ENCODE measurements at places on chromosomes 1 and 21.
A peak's percentile ranks its signal among the peaks of the same experiment; 100 is the strongest.

GRCh38 chr1:111961773-111962565 is 27.5 kb downstream of the KCND3 start:
- no peak for DNase-seq

DNA sequence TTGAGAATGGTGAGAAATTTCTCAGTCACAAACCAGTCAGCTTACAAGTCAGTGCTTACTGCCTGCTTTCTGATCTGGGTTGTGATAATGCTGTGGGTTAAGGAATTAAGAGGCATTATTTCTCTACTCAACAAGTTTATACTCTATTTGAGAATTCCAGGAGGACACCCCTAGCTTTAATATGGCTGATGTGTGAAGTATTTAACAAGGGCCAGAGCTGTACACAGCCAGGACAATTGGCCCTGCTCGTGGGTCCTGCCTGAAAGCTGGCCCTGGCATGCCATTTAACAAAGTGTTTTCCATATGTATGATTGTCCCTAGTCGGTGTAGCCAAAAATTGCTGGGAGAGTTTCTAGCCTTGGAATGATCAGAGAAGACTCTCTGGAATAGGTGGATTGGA is 43.2 kb downstream of the HHAT start:
- DNase-seq = no peak

DNA sequence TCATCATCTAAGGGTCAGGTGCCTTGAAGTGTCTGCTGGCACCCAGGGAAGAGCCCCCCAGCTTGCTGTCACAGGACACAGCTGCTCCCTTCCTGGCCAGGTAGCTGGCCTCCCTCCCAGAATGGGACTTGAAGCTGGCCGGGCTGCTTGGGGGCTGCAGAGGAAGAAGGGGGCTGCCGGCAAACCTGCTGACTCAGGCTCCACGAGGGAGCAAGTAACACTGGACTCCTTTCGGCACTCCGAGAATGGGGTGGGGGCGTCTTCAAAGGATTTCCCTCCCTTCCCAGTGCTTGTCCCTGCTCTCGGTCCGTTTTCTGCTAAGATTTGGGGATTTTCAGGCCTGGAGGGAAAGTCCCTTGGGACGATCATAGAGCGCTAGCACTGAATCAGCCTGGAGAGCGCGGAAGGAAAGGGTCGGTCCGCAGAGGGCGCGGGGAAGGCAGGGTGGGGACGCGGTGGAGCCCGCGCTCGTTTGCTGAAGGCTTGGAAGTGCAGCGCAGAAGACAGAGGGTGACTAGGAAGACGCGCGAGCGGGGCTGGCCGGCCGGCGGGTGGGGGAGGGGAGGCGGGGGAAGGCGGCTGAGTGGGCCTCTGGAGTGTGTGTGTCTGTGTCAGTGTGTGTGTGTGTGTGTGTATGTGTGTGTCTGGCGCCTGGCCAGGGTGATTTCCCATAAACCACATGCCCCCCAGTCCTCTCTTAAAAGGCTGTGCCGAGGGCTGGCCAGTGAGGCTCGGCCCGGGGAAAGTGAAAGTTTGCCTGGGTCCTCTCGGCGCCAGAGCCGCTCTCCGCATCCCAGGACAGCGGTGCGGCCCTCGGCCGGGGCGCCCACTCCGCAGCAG is at the start of gene CSF1:
CSF1 (plus strand) TSS at position 727 of the 840 bp plus-strand sequence. CDS start 175 bp downstream, outside the sequence.
- peak; percentile 62 for DNase-seq

DNA sequence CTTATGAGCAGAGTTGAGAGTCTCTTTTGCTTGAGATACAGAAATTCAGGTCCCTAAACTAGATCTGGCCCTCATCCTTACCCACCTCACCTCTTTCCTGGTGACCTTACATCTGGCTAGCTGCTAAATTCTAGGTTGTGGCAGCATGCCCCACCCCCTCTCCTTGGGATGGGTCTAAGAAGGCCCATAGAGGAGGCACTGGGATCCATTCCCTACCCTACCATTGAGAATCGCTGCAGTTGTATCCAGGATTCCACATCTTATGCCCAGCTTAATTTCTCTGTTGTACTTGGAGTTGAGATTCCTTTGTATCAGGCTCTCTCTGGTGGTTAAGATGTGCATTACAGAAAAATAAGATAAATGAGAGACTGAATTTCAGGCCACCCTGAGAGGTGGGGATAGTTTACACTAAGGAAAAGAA is 9.5 kb upstream of the TMEM39B start:
- DNase-seq = no peak

- DNase-seq = no peak
Observed at GRCh38 chr1:179493323-179493722, 82.4 kb downstream of the NPHS2 start.

- no peak for DNase-seq
Observed at GRCh38 chr1:213435715-213436114, 384.7 kb downstream of the RPS6KC1 start.

- DNase-seq = no peak
Observed at GRCh38 chr1:205269711-205270110, 42.0 kb downstream of the TMCC2 start.

- no peak for DNase-seq
Observed at GRCh38 chr1:19067182-19067911, 110.9 kb upstream of the IFFO2 start.

DNA sequence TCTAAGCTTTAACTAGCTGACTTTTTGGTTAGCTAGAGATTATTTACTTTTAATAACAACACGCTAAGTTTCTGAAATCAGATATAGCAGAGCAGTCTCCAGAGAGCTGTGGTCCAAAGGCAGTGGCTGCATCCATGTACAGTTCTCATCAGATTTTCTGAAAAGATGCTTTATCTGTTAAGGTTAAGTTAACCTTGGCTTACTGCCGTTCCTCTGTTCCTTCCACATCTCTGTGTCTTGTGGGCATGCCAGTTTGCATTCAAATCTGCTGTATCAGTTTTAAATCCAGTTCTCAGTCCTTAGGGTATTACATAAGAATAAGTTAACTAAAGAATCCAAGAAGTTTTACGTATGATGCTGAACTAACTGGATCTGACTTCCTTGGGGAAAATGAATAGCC is 46.8 kb downstream of the SPATA46 start:
- no peak for DNase-seq

DNA sequence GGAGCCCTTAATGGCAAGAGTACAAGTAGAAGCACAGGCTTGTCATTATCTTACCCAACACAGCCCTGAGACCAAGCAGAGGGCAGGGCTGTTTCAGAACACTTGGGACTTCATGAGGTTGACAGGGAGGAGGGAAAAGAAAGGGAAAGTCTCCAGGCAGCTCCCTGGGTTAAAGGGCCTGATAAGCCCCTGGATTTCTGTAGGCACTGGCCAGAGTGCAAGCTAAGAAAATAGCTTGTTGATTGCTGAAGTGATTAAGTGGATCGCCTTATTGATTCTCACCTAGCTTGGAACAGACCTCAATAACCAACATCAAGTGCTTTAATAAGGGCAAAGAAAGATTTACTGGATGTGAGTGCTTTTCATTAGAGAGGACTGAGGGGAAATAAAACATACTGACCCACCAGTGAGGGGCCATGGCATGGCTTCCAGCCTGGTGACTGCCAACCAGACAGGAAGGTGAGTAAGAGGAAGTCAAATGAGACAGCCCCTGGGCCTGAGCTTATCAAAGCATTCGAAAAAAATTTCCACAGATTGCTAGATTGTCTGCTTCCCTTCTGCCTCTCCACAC is 121.4 kb upstream of the NFIA start:
- DNase-seq = no peak

- no peak for DNase-seq
Observed at GRCh38 chr21:42423685-42424084, 20.0 kb downstream of the UBASH3A start.

DNA sequence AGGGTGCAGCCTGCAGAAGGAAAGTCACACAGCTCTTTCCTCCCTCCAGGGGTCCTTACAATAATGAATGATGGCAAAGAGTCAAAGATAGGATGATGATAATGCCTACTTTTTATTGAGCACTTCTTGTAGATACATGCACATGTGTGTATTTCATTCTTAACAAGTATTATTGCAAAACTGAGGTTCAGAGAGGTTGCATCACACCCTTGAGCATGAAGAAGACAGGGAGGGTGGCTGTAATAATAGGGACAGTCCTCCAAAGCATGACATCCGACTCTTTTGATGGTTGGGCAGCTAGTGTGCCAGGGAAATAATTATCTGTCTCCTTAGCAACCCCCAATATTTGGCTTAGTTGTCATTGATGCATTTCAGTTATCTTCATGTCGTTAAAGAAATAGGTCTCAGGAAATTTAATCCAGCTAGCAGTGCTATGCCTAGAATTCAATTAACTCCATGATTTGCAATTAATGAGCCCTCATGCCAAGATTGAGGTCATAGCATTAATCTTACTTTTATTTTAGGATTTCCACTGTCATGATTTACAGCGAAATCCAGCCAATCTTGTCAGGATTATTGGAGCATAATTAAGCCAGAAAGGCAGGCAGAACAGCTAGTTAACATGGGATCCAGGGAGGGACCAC is 35.0 kb downstream of the DNAJC6 start:
- no peak for DNase-seq

DNA sequence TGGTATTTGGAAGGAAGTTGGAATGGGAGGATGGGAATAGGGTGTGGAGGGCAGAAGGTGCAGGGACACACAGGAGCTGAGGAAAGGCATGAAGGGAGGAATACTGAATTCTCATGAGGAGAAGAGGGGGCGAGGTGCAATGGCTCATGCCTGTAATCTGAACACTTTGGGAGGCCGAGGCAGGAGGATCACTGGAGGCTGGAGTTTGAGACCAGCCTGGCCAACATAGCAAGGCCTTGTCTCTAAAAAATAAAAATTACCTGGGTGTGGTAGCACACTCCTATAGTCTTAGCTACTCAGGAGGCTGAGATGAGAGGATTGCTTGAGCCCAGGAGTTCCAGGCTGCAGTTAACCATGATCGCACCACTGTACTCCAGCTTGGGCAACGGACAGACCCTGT is 117.3 kb downstream of the DTL start:
- no peak for DNase-seq

DNA sequence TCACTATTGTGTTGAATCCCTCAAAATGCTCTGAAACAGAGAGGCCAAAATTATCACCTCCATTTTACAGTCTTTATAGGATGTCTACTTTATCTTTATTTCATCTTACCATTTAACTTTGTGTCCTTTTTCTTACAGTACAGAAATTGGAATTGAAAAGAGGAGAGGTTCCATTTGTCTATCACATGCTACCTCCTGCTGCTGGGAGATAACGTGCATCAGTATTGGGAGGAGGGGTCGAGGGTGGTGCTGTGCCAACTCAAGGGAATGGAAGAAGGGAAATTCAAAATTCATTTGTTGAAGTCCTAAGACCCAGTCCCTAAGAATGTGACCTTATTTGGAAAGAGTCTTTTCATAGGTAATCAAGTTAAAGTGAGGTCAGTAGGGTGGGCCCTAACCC is 85.3 kb downstream of the HHIPL2 start:
- DNase-seq = no peak

GRCh38 chr1:182166750-182167149 is 105.2 kb upstream of the ZNF648 start:
- DNase-seq = no peak

- no peak for DNase-seq
Observed at GRCh38 chr21:34199121-34199910, 125.9 kb downstream of the MRPS6 start.

DNA sequence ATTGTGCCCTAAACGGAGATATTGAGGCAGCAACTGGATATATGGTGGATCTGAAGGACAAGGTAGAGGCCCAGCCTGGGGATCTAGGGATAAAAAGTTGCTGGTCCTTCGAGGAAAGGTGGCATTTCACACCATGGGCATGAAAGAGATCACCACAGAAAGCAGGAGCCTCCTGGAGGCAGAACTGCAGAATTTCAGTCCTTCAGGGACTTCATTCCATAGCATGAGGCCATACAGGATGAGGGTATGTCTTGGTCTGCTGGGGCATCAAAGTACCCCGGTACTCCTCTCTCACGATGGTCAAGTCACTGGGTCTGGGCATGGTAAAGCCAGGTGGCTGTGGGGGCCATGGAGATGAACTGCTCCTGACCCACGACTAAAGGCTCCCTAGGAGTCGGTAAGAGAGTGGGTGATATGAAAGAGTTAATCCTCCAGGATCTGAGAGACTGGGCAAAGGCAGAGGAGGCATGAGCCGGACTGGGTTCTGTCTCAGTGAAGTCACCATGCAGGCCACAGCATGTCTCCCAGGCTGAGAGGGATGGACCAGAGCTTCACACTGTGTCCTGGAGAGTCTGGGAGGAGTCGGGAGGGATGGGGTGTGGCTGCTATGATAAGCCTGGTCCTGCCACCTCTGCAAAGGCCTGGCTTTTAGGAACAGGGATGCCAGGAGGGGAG is 5.8 kb upstream of the SPRR5 start:
- no peak for DNase-seq

GRCh38 chr1:37169743-37170275 is 135.5 kb upstream of the GRIK3 start:
- no peak for DNase-seq

GRCh38 chr1:215905493-215906115 is 338.5 kb downstream of the KCTD3 start:
- no peak for DNase-seq

DNA sequence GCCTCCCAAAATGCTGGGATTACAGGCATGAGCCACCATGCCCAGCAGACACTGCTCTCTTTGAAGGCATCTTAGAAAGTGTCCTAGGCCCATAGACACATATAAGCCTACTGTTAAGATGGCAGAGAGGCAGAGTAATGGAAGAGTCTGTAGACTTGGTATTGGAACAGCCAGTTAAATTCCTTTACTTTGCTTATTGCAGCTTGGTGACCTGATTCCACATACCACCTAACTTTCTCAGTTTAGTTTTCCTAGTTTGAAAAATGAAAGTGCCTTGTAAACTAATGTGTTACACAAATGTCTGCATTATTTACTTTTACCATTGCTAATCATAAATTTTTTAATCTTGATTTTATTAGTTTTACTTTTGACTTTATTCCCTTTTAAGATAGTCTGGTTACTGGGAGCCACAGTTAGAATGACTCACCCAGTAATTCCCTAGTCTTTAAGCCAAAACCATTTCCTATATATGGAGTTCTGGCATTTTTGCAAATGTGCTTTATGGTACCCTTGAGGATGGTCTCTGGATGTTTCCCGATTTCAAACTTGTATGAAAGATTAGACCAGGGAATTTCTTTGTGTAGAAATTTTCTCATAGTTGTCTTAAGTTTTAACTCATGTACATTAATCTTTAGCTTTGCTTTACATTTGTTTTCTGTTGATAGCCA is 6.4 kb downstream of the SMAP2 start:
- no peak for DNase-seq

GRCh38 chr21:35206141-35207125 is 157.3 kb upstream of the RUNX1 start:
- DNase-seq = no peak
